ENCODE measurements at places on chromosomes 13 and 19. TPM values are rescaled to one million over a fixed set of nuclear protein-coding genes. Genes with fewer than 3 reads are reported as not detected.

The AP2A1 gene
- 63.6 TPM for total RNA-seq

The MYADM gene
- total RNA-seq: 63.1 TPM

The ZIK1 gene
- total RNA-seq: 3.9 TPM

The ZNF441 gene
- 4.4 TPM for total RNA-seq

The KCNJ14 gene
- 2.2 TPM for total RNA-seq

Measured in activated T-helper 1 cell treated with anti-CD3 and anti-CD28 coated beads, Interleukin-12 subunit alpha, Interleukin-12 subunit beta, Interleukin-2, Interleukin-4 antibody, amounts not matched to agents 30 ng/mL and 10 ng/mL and 1 ng/mL, durations not matched to agents 14 hours and 24 hours and 36 hours (primary cell).